ENCODE measurements at places on chromosomes 5 and 9.

DNA sequence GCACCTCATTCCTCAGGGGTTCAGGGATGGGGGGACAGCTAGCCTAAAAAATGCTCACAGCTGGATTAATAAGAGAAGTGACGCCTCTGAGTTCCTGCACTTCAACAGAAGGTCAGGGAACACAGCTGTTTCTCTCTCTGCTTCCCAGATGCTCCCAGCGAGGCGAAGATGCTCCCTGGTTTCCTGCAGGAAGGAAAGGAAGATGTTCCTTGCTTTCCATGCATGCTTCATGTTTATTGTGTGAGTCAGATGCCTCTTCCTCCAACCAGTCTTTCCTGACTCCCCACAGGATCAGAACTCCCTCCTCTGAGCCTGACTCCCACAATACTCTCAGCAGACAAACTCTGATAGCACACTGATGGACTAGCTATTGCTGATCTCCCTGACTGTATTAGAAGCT is 71.9 kb downstream of the MFAP3 start:
- no peak for DNase-seq

GRCh38 chr9:129275626-129276247 is 97.7 kb upstream of the IER5L start:
- DNase-seq = no peak

DNA sequence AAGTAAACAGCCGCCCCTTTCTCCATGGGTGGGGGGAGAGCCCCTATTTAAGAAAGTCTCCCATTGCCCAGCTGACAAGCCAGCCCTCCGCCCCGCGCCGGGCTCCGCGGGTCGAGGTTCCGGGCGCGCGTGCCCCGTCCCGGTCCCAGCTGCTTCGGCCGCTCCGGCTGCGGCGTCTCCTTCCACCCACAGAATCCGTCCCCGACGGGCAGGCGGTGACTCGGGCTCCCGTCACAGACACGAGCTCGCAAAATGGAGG is 223 bp downstream of the NR3C1 start:
- DNase-seq = no peak

- no peak for DNase-seq
Observed at GRCh38 chr9:84991514-84991870, 322.0 kb downstream of the NTRK2 start.

GRCh38 chr5:172834415-172835289 is 601 bp downstream of the ERGIC1 start:
- no peak for DNase-seq

GRCh38 chr5:3217114-3217513 is 378.5 kb upstream of the IRX1 start:
- DNase-seq = no peak

- no peak for DNase-seq
Observed at GRCh38 chr5:114308017-114308416, 53.9 kb upstream of the KCNN2 start.

DNA sequence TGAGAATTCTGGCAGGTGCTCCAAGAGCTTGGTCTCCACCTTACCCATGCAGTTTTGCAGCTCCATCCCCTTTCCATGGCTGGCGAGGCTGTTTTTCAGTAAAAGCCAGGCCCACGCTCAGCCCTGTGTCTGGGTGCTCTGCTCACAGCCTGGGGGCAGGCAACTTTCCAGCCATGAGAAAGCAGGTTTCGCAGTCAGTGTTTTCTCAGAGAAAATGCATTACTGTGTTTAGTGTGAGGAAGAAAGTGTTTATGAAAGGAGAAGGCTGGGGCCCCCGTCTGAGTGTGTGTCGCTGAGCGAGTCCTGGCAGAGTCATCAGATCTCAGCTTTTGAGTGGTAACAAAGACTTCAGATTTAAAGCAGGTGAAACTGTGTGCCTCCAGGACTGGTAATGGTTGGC is 248.1 kb downstream of the IRX1 start:
- no peak for DNase-seq

- DNase-seq = no peak
Observed at GRCh38 chr9:19162956-19163355, 35.7 kb upstream of the PLIN2 start.

DNA sequence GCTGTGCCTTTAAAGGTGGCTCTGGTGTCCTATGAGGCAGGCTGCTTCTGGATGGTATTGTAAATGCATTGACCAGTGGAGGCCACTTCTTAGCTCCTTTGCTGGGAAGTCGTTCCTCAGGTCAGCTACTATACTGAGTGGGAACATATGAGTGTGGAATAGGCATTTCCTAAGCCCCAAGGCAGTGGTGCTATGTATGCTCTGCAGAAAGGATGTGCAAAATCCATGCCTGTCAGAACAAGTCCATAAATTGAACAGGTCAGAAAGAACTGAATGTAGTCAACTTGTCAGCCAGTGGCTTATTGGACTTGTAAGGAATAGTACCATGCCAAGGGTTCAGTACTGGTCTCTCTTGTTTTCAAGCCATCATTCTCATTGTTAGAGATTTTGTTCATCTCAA is 216.4 kb downstream of the CDH10 start:
- DNase-seq = no peak

- DNase-seq = no peak
Observed at GRCh38 chr9:91197232-91198181, 164.2 kb downstream of the AUH start.

GRCh38 chr5:126525630-126526245 is 69.3 kb downstream of the ALDH7A1 start:
- no peak for DNase-seq

DNA sequence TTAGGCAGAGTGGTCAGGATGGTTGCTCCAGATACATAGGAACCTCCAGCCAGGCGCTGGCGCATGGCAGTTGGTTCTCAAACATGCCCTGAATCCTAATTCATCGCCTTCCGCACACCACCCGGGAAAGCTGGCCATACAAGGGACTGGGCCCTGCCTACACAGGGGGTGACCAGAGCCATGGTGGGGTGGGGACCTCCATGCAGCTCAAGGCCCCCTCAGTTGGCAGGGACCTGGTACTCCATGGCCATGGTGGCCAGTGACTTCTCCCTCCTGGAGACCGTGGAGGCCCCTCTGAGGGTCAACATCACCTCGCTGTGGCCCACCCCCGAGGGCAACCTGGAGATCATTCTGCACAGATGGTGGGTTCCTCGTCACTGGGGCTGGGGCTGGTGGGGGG is 26.8 kb downstream of the PAEP start:
- DNase-seq = no peak

- no peak for DNase-seq
Observed at GRCh38 chr9:130939405-130940026, 469 bp upstream of the FIBCD1 start.

DNA sequence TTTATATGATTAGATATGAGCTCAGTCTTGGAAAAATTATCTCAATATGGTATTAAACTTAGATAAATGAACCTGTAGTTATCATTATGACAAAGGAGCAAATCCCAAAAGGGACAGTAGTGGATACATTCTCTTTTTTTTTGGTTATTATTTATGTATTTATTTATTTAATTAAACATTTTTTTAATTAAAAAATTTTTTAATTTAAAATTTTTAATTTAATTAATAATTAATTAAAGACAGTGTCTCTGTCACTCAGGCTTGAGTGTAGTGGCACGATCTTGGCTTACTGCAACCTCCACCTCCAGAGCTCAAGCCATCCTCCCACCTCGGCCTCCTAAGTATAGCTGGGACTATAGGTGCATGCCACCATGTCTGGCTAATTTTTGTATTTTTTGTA is 15.6 kb downstream of the ANKHD1 start:
- DNase-seq = no peak

DNA sequence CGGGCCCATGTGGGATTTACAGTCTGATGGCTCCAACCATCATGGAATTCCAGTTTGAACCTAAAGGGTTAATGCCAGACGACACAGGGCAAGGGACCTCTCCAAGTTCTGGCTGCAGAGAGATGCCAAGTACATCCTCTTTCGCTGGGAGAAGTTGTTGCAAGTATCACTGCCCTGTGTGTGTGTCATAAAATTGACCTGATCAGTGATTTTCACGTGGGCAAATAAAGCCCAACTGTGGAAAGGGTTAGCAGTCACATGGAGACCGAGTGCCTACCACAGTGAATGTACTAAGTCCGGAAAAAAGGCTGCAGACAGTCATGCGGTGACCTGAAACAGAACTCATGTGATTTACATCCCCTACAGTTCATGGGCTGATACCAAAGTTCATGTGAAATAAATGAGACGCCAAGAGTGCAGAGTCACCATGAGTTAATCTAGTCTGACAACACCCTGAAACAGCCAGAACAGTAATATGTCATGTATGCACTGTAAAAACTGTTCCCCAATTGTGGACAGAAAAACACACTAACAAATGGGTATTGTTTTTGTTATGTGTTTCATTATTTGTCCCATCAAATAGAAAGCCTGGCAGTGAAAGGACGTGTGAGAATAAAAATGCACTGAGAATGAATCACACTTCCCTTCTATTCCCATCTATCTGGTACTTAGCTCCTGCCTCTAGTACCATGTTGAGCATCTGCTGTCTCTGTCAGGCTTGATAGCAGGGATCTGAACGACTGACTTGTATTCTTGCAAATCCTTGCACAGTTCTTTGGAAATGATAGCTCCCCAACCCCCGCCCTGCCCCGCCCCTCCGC is 115.7 kb downstream of the SUSD1 start:
- DNase-seq = no peak

DNA sequence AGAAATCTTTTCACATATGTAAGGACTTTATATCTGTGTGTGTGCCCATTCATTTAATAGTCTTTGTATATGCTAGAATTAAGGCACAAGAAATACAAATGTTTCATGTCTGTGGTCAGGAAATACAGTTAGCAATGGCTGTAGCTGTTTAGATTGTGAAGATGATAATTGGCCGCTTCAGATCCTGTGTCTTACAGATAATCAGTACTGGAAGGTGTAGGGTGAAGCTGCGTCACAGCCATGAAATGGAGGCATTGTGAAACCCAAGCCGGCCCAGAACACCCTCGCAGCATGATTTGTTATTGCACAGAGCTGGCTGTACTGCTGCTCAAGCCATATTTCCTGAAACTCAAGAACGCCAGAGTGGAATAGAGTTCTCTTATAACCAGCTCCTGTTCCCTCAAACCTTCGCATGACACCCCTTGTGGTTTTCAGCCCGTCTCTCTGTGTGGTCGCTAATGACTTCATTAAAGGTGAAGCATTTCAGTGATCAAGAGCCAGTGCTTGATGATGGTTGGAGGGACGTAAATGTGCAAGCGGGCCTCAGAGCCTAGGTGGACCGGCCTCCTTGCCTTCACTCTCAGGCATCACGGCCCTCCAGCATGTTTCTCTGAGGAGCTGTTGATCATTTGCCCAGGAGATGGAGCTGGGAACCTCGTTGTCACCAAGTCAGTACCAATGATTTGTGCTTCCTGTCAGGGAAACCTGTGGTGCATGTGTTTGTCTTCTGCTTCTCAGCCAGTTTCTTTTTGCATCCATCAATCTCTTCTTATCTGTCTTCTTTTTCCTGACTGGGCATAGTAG is 80.1 kb downstream of the F2RL2 start:
- DNase-seq = peak; percentile 77

- DNase-seq = no peak
Observed at GRCh38 chr9:98971915-98972223, 28.2 kb downstream of the COL15A1 start.

DNA sequence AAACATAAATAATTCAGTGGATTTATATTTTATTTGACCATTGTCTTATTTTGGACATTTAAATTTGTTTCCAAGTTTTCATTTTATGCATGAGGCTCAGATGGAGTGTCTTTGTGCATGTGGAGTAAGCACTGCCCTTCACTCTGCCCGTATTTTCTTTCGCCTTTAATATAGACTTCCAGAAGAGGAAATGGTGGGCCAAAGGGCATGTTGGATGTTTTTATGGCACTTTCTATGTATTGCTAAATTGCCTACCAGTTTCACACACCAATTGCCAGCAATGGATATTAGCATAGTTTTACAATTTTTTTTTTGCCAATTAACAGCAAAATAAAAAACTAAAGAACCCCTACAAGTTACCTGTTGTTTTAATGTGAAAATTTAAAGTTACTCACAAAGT is 38.4 kb downstream of the ZSWIM6 start:
- DNase-seq = no peak

DNA sequence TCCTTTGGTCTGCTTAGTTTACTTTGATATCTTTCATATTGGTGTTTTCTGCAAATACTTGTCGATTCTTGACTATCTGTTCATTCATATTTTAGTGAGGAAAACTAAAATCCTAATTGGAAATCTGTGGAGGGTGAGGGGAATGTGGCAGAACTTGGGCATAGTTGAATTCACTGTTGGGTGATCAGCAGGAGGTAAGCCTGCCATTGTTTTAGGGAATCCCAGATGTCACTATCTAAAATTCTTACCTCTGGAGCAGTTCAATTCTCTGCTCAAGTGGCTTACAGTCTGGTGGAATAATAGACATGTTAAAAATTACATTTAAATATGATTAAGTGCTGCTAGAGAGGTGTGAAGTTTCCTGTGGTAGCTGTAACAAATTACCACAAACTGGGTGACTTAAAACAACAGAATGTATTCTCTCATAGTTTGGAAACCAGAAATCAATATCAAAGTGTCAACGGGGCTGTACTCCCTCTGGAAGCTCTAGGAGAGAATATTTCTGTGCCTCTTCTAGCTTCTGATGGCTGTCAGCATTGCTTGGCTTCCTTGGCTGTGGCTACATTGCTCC is 90.3 kb upstream of the GCNT4 start:
- no peak for DNase-seq

- no peak for DNase-seq
Observed at GRCh38 chr9:38232895-38233294, 159.6 kb upstream of the ALDH1B1 start.

GRCh38 chr9:115291841-115292240 is 173.9 kb upstream of the TNC start:
- DNase-seq = no peak

GRCh38 chr5:71601222-71602026 is 14.3 kb downstream of the MCCC2 start:
- peak; percentile 85 for DNase-seq
